ENCODE measurements at places on chromosomes 6 and 20.

GRCh38 chr6:89204096-89204495, 13.1 kb downstream of the GABRR1 start:
- no peak for DNase-seq

DNA sequence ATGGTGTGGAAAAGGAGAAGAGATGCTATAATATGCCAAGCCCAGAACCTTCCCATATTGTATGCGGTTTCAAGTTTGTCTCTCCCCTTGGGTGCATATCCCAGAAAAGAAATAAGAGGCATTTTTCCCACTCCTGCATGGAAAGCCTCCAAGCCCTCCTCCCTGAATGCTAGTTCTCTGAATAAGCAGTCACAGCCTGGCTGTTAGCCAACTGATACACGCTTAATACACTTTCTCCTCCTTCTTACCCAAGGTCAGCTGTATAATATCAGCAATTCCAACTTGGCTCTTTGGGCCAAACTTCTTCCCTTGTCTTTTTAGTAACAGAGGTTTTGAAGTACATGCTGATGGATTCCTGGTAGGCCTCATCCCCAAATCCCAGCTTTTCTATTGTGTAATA, 440.1 kb downstream of the EPHA7 start:
- DNase-seq = no peak

GRCh38 chr20:23257848-23258746, 92.5 kb upstream of the NXT1 start:
- DNase-seq = no peak

- no peak for DNase-seq
Measured at GRCh38 chr6:3849681-3850450, 693 bp downstream of the FAM50B start.

DNA sequence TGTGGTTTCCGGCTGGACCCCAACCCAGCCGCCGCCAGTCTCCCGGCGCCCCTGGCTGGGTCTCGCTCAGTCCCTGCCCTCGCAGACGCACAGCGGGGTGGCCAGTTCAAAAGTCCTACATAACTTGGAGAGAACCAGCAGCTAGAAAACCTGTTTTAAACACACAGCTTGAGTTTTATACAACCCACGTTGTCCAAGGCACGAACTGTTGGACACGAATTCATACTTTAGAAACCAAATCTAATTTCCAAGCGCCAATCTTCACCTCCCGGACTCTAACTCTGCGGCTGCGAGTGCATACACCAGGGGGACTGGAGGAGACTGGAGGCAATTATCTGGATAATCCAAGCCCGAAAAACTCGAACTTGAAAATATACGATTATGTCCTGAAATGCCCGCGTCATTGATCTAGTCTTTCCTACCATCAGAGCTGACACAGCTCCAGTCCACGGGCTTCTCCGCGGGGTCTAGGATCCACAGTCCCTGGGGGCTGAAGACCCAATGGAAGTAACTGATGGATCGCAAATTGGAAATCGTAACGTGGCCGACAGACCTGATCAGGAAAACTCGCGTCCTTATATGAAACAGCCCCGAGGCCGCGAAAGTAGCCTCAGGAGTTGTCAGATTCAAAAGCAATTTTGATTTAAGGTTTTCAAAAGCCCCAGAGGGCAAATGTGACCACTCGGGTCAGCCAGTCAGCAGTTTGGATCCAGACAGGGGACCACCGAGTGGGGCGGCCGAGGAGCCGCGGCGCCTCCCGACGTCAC, 843 bp upstream of the HEY2 start:
- no peak for DNase-seq

- DNase-seq = no peak
Measured at GRCh38 chr20:53030061-53030460, 57.9 kb downstream of the TSHZ2 start.

DNA sequence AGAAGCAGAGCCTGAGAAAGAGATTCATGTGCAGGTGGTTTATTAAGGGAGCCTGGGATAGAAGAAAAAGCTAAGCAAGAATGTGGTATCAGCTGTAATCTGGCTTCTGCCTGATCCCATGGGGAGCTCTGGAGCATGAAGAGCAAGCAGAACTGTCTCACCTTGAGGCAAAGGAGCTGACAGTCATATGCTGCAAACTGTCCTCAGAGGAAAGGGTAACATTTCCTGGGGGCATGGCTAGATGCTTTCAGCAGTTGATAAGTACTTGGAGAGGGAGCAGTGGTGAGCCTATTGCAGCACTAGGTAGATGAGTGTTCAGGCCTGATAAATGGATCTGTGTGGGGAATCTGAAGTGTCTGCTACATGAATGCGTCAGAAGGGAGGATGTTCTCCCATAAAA, 621.5 kb upstream of the BTBD3 start:
- DNase-seq = no peak

GRCh38 chr6:71929047-71929446, 42.7 kb downstream of the RIMS1 start:
- DNase-seq = no peak

DNA sequence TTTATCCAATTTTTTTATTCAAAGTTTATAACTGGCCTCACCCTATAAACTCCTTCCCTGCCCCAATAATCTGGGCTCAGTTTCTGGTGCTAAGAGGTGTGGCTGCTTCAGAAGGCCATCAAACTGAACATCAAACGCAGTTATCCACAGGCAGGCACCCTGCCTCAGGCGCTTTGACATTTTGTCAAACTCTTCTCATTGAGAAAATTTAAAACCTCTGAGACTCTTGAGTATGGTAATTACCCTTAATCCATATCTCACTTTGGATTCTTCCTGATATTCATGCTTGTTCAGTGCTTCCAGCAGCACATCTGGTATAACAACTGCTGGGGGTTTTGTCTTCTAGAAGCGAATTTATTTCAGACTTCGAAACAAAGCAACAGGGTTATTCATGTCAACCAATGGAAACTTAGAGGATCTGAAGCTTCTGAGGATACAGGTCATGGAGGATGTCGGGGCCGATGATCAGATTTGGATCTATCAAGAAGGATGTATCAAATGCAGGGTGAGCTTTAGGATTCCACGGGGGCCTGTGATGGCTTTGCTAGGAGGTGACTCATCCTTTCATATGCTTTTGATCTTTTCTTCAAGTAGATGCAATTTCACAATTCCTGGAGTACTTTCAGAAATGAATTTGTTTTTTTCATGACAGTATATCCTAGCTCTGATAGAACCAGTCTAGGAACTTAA, 68.2 kb downstream of the RTN4IP1 start:
- DNase-seq = no peak

DNA sequence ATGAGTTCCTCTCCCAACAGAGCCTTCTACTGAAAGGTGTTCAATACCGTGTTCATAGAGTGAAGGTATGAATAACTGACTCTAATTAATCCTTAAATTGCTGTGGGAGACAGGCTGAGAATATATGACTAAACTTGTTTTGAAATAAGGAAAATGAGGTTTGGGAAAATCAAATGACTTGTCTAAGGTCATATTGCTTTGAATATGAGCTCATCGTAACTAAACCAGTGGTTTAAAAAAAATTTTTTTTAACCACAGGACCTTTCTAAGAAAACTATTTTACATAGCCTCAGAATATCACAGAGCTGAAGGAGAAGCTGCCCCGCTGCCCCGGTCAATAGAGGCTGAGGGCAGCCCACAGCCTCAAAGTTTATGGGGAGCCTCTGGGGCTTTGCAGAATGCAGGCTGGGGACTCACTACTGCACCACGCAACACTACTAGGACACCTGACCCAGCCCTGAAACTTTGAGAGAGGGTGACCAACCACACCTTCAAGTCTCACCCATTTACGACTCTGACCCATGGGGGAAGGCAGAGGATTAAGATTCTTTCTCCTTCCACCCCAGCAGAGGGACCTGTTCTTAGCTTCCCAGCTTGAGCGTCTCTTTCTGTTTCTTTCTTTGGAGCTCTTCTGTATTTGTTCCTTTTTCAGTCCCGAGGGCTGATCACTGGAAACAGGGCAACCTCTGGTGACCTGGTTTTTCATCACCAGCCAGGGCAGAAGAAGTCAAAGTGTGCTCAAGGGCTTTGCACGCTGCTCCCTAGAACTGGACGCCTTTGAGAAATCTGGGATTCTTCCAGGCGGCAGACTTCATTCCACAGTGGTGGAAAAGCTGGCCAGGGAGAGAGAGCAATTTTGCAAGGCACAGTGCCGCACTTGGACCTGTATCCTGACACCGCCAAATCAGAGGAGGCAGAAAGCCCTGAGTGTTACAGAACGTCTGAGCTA, 220.2 kb downstream of the ATXN1 start:
- DNase-seq = no peak

DNA sequence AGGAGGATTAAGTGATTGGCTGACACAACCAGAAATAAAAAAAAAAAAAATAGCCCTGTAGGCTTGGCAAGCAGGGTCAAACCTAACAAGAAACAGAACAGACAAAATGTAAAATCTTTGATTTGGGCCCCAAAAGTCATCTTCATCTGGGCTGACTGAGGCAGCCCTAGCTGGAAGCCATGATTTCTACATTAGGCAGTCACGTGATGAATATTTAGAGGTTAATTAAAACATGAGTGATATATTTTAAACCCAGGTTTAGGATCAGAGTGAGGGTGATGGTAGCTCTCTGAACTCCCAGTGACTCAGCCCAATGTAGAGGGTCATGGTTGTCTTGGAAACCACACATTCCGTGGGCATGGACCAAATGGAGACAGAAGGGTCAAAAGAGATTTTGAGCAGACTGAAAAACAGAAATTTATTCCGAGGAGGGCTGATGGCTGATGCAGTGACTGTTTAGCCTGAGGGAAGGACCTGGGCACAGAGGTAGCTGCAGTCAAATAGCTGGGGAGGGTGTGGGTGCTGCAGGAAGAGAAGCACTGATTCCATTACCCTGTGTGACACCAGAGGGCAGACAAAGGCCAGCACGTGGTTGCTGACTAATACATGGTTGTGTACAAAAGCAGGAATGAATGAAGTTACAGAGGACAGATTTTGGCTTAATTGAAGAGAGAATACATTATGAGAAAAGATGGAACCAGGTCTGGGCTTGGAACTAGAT, 573.1 kb upstream of the CHD6 start:
- no peak for DNase-seq

DNA sequence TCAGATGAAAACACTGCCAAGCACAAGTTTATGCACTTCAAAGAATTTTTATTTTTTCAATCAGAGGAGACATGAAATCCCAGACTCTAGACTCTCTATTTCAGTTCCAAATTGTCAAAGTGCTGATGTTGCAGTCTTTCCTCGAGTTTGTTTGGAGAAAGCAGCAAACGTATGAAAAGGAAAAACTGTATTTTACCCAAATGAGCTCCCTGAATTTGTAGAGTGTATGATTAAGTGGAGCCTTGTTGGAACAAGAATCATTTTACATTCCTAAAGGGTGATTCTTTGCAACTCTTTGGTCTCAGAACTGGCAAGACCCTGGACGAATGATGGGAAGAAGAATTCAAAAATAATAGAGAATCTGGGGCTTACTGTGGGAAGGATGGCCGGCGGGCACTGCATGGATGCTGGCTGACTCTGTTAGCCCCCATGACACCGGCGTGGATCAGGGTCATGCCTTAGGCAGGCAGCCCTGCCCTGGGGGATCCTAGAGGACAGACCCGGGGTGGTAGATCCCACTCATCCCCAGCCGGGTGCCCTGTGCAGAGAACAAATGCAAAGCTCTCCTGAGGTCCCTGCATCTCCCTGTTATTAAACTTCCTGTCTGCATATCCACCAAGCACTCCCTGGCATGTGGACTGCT, 207.4 kb downstream of the FNDC1 start:
- DNase-seq = no peak

Measured in stimulated activated CD4-positive, alpha-beta T cell treated with anti-CD3 and anti-CD28 coated beads, Interleukin-1b, Interleukin-23, amount 100 ng/mL, for 24 hours (primary cell).